ENCODE measurements at places on chromosomes 3 and 15. TPM values are rescaled to one million over a fixed set of nuclear protein-coding genes. Genes with fewer than 3 reads are reported as not detected.

- no peak for DNase-seq
These were observed 418.6 kb upstream of the KCNMB2 start for GRCh38 chr3:178117641-178118040.

- peak; percentile 96 for DNase-seq
These were observed 57.7 kb upstream of the LARS2 start for GRCh38 chr3:45330510-45331295.

The ALG1L2 gene
- total RNA-seq = not detected

DNA sequence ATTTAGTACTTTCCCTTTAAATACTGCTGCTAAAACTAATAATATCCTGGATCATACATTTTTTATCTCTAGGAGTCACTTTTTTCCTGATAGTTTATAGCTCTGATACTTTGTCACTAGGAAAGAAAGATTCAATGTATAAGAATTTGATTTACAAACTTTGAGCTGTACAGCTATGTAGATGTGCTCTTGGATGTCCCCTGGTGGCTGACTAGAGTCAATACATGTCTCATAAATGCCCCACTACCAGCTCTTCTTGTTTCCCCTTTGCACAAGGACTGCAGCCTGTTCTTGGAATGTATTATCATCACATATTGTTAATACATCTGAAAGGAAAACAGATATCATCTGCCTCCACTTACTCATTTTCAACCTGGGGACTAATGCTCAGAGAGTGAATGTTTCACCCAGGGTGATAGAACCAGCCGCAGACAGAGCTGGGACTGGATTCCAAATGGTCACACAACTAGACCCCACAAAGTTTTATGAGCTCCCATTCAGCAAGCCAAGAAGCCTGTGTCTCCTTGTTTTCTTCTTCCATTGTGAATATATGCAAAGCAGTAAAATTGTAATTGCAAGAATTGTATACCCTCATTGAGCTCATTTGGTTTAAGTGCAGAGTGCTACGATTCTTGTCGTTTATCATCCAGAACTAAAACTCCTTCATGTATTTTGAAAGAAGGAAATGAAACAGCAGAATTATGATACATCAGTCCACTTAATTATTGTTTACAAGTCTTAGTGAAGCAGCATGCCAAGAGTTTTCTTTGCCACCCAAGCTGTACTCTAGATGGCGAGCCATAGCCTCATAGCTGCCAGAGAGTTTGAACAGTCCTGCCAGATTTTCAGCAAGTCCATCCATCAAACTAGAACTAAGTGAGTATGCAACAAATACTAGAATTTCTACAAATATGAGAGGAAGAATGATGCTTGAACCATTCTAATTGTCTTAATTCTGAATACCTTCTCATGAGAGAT is 261.6 kb upstream of the LMCD1 start:
- DNase-seq = peak; percentile 10

GRCh38 chr15:29003840-29004233 is 118.1 kb downstream of the APBA2 start:
- no peak for DNase-seq

The MINAR1 gene
- 0.20 TPM for total RNA-seq

The EXOG gene
- total RNA-seq = 16.6 TPM

The BUB1B gene
- total RNA-seq = 86.8 TPM

The DHX30 gene
- total RNA-seq = 168 TPM

The PPM1M gene
- total RNA-seq = 1.4 TPM

The ANKRD34C gene
- not detected for total RNA-seq

DNA sequence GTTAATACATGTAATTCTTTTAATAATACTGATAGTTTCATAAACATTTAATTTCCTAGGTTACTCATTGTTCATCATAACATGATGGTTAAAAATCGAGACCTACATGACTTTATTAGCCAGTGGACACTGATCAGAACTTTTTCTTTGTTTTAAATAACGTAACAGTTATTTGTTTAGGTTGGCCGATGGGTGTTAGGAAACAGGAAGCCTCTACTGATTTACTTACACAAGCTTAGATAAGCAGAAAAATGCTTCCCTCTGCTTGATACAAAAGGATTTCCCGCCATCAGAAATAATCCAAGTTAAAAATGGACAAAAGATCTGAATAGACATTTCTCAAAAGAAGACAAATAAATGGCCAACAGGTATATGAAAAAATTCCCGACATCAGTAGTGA is 16.6 kb upstream of the APH1B start:
- DNase-seq = no peak

The ABHD6 gene
- total RNA-seq = 17.2 TPM

DNA sequence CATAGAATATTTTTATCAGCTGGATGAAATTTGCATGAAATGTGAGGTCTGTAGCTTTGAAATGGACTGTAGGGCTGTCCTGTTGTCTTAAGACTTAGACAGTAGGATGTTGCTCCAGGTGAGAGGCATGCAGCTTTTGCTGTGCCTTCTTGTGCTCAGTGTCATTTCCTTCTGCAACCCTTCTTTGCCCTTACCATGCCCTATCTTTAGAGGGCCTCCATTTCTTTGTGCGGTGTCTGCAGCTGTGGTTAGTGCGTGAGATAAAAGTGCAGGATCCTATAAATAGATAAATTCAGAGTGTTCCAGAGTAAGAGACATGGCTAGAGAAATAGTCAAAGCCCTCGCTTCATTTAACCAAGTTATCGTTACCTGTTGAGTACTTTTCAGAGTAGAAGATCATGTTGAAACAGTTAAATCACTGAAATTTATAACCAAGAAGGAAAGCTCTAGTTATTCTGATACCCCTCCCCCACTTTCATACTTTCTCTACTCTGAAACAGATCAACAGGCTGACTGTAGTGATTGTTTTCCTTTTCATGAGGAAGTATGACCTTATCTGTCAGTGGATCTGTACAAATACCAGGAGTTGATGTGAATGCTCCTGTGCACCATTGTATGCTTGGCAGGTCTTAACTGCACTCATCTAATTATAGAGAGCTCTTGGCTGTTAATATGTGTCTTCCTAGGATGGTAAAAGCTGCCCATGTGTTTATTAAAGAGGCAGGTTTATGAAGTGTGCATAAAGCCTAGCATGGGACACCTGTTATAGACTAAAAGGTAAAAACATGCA is 18.2 kb downstream of the EIF3J start:
- no peak for DNase-seq

GRCh38 chr3:49606427-49606826 is 52.1 kb downstream of the BSN start:
- DNase-seq = no peak

DNA sequence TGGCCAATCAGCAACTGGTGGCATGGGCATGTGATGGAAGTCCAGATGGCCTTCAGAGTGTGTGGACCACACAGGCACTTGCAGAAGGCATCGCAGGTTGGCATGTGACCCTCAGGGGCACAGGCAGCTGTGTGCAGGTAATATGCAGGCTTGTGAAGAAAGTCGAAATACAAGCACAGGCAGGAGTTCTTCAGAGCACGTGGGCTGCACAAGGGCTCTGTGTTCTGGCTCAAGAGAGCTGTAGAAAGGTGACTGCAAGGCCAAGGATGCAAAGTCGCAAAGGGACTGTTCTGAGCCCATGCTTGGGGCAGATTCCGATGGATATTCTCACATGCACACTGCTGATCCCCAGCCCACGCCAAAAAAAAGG is 8.3 kb downstream of the LRRC2 start:
- DNase-seq = no peak

The FEZF2 gene
- not detected for total RNA-seq

The ITGA11 gene
- total RNA-seq = 11.6 TPM

GRCh38 chr15:74610302-74610951 is 5.2 kb upstream of the CLK3 start:
- no peak for DNase-seq

- no peak for DNase-seq
These were observed 9.4 kb upstream of the KIF7 start for GRCh38 chr15:89664441-89665350.

The MOBP gene
- total RNA-seq = not detected

DNA sequence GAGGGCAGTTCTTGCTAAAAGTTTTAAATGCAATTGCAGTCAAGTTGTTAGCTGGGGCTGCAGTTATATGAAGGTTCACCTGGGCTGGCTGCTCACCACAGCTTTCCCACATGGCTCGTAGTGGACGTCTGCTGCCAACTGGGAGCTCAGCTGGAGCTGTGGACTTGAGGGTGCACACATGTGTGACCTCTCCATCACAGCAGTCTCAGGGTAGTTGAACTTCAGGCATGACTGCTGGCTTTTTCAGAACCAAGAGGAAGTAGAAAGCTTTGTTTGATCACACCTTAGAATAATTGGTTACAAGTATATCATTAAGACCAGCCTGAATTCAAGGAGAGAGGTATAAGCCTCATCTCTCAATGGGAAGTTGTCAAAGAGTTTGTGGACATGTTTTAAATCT is 74.1 kb downstream of the CHL1 start:
- DNase-seq = no peak

- DNase-seq = no peak
These were observed 217.8 kb upstream of the EOMES start for GRCh38 chr3:27939940-27940339.

DNA sequence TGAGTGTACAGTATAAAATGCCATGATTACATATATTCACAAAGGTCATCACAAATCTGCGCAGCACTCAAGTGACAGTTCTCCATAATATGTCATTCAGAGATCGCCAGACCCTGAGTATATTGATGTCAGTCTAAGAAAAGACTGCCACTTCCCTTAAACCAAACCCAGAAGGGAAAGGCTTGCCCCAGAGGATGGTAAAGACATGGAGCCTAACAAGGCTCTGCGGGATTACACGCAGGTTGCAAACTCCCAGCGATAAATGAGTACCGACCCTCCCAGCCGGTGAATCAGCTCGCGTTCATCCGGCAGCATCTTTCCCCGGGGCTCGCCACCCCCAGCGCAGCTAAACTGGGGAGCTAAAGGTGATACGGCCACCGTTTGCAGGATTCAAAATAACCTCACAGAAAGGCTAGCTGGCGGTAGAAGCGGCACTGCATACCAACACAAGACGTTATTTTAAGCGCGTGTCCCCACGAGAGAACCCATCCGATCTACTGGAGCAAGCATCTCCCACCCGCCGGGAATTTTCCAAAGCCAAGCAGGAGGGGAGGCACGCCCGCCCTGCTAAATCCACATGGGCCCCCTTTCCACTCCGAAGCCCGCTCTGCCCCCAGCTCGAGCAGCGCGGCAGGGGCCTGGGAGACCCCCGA is 643 bp downstream of the MYO5A start:
- DNase-seq = peak; percentile 64

GRCh38 chr15:38217788-38218609 is 34.6 kb upstream of the SPRED1 start:
- DNase-seq = no peak

The UBA7 gene
- 0.49 TPM for total RNA-seq

The PDCD7 gene
- total RNA-seq = 29.5 TPM

DNA sequence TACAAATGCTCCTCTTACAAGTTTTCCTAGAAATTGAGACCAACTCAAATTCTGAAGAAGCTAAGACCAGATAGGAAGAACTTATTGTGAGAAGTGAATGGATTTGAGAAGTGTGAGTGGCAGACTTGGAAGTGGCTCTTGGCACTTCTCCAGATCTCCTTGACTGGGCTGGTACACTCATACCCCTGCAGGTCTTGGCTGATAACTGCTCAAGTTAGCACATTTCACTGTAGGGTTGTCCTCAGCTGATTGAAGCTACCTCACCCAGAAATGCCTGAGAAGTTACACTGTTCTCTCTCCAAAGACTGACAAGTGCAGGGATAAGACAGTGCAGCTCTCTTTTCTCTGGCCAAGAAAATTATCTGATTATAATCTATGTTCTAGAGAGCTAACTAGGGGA is 16.5 kb upstream of the CLDN1 start:
- no peak for DNase-seq

DNA sequence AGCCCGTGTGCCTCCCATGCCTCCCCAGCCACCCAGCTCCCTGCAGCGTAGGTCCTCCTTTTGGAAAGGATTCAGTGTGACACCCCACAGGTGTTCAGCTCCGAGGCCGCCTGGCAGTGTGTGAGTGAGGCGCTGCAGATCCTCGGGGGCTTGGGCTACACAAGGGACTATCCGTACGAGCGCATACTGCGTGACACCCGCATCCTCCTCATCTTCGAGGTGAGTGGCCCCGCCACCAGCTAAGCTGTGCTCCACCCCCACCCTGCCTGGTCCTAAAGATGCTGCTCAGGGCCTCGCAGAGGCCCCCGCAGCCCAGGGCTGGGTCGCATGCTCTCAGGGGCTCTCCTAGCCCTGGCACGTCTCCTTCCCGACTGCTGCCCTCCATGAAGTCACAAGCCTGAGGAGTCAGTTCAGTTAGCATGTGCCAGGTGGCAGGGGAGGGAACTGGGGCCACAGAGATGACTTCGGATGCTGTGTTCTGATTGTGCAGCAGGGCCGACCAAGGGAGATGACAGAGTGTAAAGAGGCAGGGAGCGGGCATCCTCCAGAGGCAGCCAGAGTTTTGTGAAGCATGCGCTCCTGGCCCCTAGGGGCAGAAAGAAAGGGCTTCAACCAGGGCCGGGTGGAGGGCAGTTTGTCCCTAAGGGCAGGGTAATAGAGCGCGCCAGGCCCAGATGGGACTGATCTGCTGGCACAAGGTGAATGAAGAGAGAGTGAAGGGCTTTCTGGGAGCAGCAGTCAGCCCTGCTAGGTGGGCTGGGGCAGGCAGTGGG is 26.8 kb downstream of the ACAD9 start:
- peak; percentile 24 for DNase-seq

DNA sequence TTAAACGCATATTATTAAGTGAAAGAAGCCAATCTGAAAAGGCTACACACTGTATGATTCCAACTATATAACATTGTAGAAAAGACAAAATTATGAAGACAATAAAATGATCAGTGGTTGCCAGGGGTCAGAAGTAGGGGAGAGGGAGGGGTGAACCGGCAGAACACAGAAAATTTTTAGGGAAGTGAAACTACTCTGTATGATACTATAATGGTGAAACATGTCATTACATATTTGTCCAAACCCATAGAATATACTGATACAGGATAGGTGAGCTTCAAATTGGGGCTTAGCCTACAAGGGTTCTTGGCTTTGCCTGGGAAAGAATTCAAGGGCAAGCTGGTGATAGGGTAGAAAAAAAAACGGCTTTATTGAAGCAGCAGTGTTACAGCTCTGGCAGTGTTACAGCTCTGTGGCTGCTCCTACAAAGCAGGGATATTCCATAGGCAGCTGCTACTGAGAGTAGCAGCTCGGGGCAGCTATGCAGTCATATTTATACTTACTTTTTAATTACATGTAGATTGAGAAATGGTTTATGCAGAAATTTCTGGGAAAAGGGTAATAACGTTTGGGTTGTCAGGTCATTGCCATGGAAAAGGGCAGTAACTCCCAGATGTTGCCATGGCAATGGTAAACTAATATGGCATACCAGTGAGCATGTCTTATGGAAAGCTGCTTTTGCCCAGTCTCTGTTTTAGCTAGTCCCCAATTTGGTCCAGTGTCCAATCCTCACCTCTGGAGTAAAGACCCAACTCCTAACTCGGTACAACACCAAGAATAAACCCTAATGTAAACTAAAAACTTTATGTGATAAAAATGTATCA is 125.1 kb upstream of the SLC25A36 start:
- DNase-seq = no peak

DNA sequence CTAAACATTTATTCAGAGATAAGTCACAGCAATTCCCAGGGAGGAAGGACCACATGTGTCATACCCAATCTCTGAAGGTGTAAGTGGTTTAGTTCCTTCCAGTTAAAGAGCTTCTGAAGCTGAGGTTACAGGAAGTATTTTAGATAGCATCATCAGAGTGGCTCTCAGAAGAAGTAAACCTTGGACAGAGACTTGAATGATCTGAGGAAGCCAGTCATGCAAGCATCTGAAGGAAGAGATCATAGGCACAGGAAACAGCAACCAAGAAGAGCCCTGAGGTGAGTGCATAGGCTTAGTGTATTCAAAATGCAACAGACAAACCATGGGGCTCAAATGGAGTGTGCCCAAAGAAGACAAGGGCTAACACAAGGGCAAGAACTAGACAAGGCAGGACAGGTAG is 210.3 kb downstream of the ULK4 start:
- no peak for DNase-seq

The PIK3CB gene
- total RNA-seq = 38.0 TPM
